ENCODE measurements at places on chromosomes 6 and 20.
A peak's percentile ranks its signal among the peaks of the same experiment; 100 is the strongest.

GRCh38 chr6:145704143-145704781 lies 31.1 kb downstream of the EPM2A start:
- DNase-seq, result no peak

- no peak for DNase-seq
These were observed 1068.7 kb upstream of the FLRT3 start for GRCh38 chr20:15406072-15406471.

DNA sequence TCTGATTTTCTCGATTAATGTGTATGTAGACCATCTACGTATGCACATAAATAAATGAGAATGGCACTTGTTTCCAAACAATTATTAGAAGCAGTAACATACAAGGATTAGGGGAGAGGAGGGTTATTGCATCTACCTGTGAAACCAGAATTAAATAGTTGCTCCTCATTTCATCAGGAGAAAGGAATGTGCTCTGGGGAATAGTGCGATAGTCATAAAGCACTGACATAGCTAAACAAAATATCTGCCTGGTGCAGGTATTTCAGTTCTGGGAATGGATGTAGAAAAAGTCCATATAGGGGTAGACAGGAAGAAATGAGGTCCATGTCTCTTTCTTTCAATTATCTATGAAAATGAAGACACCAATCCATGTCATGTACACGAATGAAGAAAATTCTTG lies 1.6 kb upstream of the ID4 start:
- no peak for DNase-seq

GRCh38 chr6:125173341-125174095 lies 19.9 kb downstream of the TPD52L1 start:
- no peak for DNase-seq

GRCh38 chr6:15522026-15522425 lies 140.8 kb downstream of the DTNBP1 start:
- no peak for DNase-seq

- DNase-seq, result no peak
These were observed 35.9 kb downstream of the MOXD1 start for GRCh38 chr6:132365281-132365907.

DNA sequence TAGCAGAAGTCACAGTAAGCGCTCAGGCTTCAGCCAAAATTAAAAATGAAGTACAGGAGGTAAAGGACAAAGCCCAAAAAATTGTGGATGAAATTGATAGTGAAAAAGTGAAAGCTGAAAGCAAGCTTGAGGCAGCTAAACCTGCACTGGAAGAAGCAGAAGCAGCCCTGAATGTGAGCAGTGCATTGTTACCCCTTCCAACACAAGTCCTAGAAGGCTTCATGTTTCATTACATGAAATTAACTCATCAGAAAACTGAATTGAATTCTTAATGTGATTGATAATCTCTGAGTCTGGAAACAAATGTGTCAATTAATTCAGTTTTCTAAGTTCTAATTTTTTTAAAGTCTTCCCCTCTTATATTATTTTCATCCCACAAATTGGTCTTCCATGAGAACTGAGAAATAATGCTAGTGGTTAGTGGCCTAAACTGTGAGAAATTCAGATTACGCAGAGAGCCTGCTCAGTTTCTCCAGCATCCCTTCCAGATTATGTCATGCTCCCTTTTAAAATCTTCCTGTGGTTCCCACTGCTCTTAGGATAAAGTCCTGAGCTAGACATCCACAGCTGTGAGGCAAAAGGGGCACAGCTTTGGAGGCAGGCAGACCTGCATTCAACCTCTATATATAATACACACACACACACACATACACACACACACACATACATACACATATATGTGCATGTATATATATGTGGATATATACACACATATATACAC lies 133.2 kb upstream of the GLP1R start:
- DNase-seq, result no peak

- DNase-seq, result no peak
These were observed 138.6 kb downstream of the DLL1 start for GRCh38 chr6:170152124-170152926.

DNA sequence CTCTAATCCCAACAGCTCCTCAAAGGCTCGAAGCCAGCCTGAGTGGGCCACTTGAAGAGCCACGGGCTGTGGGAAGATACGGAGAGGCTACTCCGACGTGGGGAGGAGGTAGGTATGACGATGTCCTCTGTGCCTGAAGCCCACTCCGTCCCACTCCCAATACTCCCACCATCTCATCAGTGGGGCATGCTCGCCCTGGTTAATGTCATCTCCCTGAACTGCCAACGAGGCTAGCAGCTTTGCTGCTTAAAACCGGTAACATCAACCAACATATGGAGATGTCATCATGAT lies 11.1 kb downstream of the NRN1 start:
- DNase-seq, result no peak

DNA sequence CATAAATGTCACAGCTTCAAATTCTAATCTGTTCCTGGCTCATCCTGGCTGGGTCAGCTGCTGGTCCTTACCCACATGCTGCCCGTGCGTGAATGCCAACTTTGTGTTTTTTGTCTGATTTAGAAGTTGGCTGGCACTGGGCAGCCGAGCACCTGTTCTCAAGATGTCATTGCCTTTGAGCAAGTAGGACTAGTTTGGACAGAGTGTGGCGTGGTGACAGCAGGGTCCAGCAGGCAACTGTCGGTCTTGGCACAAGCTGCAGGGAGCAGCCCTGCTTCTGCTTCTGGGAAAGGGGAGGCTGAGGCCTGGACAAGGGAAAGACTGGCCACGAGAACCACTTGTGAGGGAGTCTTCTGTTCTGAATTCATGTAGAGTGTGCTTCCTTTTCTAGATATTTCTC lies 26.4 kb upstream of the ADRM1 start:
- DNase-seq, result no peak

- no peak for DNase-seq
These were observed 21.1 kb upstream of the HLA-DRB1 start for GRCh38 chr6:32610682-32611296.

DNA sequence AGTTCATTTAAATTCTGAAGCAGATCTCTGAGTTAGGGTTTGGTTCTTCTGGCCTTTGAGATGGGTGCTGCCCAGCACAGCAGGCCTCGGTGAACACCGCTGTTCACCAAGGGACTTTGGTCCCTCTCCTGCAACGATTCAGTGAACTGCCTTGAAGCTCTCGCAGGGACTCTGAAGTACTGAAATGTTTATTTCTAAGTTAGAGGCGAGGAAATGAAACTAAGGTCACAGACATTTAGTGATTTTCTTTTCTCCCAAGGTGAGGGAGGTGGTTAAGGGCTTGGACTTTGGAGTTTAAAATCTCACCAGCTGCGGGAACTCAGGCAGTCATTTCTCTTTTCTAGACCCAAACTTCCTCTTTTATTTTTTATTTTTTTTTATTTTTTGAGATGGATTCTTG lies 26.2 kb downstream of the E2F3 start:
- DNase-seq, result no peak

DNA sequence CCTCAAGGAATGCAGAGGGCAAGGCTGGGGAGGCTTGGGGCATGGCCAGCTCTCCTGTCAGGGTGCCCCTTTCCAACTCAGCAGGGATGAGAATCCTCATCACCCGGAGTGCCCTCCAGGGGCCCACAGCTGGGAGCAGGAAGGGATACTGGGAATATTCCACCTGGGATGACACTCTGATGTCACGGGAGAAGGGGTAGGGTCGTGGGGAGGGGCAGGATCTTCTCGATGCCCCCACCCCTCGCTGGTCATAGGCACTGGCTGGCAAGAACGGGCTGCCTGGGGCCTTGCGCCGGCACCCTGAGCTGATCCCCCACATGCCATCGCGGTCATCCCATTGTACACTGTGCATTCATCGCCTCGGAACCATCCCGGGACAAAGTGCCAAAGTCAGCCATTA lies 10.6 kb upstream of the NXT1 start:
- DNase-seq, result no peak

DNA sequence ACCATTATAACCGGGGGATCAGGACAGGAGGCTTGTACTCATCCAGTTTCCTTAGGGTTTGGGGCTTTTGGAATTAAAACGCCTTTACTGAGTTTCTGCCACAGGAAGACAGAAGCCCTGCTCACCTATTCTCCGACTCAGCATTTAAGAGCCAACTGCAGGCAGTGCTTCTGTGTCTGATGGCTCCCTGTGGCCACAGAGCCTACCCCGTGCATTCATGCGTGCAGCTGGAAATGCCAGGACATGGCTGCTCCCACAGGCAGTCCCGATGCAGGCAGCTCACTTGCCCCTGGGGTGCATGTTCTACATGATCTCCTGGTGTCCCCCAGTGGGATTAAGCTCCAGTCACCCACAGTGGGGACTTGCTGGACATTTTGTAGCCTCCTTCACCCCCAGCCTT lies 22.2 kb downstream of the ZNF831 start:
- DNase-seq, result no peak

DNA sequence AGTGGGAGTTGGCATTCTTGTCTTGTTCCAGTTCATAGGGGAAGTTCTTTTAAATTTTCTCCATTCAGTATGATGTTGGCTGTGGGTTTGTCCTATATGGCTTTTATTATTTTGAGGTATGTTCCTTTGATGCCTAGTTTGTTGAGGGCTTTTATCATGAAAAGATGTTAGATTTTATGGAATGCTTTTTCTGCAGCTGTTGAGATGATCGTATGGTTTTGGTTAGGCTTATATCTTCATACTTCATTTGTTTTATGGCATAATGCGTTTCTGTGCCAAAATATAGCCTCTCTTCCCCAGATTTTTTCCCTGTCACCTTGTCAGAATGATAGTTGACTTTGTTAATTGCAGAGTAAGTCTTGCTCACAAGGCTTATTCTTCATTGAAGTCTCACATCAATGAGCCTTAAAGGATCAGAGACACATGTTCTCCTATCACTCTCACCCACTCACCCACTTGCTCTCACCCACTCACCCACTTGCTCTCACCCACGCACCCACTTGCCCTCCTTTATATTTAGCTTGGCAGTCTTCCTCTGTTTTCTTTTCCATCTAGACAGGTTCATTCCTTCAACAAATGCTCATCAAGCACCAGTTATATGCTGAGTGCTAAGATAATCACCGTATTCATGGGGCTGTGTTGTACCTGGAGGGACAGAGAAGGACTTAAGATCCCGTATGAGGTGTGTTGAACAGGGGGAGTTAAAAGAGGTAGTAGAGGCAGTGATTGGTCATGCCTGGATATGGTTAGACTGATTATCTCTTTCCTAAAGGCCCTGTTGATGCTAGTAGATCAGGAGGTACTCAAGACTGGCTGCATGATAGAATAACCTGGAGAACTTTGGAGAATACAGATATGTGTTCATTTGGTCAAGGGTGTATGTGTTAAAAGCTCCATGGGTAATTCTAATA lies 19.3 kb downstream of the UST start:
- no peak for DNase-seq

DNA sequence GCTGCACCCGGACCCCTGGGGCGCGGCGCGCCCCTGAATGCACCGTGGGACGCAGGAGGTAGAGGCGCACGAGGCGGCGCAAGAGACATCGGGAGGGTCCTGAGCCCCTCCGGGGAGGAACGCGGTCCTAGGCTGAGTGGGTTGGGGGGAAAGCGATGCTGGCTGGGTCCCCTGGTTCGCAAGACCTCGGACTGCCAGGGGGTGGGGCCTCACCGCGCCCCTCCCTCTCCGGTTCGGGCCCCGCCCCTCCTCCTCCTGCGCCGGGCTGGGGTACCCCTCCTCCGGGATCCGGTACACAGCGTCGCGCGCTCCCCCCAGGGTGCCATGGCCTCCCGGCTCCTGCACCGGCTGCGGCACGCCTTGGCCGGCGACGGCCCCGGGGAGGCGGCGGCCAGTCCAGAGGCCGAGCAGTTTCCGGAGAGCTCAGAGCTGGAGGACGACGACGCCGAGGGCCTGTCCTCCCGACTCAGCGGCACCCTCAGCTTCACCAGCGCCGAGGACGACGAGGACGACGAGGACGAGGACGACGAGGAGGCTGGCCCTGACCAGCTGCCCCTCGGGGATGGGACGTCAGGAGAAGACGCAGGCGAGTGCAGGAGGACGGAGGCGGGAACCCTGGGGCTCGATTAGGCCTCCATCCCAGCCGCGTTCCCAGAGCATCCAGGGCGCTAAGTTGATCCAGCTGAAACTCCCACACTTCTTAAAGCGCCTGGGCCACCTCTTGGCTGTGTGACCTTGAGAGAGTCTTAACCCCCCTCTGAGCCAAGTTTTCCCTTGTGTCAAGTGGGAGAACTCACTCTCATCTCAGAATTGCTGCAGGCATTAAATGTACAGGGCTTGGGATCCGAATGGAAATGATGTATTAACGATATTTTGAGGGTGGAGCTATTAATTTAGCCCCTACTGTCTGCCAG lies 541 bp downstream of the SNX21 start:
- DNase-seq, result peak; percentile 28

DNA sequence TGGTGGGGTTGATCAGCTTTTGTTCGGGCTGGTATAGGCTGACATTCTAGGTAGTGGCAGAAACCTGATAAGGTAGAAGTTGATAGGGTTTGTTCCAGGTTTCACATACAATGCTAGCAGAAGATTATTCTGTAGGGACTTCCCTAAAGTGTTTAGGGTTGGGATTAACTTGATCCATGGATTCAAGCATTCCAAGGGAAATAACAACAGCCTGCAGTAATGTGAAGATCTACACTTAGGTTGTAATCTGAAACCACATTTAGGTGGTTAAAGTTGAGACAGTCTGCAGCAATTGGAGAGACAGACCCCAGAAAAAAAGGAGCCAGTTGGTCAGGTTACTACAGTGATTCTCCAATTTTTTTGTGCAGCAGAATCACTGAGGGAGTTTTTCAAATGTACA lies 56.1 kb downstream of the GJA1 start:
- DNase-seq, result no peak

GRCh38 chr6:43714311-43715055 lies 26.9 kb upstream of the MRPS18A start:
- DNase-seq, result no peak

GRCh38 chr20:2387180-2387577 lies 6.5 kb downstream of the TGM6 start:
- DNase-seq, result peak; percentile 22

DNA sequence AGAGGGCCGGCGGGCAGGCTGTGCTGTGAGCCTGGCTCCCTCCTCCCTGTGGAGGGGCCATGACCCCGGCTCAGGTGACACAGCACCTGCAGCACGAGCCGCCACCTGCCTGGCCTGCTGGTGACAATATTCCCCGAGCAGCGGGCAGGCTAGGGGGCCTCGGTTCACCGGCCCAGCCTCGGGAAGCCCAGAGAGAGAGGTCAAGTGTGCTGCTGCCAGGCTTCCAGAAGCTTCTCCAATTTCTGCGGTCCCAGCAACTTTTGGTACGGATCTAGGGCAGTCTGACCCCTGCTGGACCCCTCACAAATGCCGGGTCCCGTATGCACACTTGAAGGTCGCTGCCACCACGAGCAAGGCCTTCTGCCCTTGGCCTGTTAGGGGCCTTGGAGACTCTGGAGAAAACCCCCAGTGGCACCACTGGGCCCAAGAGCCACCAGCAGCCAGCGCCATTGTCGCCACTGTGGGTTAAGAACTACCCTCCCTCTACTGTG lies 38.6 kb upstream of the NOL4L start:
- no peak for DNase-seq

GRCh38 chr6:17281497-17282481 lies 628 bp downstream of the RBM24 start:
- DNase-seq, result no peak

- DNase-seq, result no peak
These were observed 121.4 kb upstream of the DST start for GRCh38 chr6:56764081-56764566.

- DNase-seq, result no peak
These were observed 8.9 kb downstream of the VSTM2L start for GRCh38 chr20:37911838-37912281.

GRCh38 chr20:22796469-22797077 lies 212.2 kb upstream of the FOXA2 start:
- no peak for DNase-seq

All from stimulated activated CD4-positive, alpha-beta T cell treated with anti-CD3 and anti-CD28 coated beads, Interleukin-1b, Interleukin-23, amount 100 ng/mL, for 24 hours (primary cell).